ENCODE measurements at places on chromosomes 4 and X.

- H3K27ac ChIP-seq: no peak overlapping the region
- DNase-seq: no peak
- no peak overlapping the region for H3K4me3 ChIP-seq
Measured at GRCh38 chrX:44032479-44032878, 59.3 kb upstream of the NDP start.

- no peaks in the 10 kb centered on the region for H3K27me3 ChIP-seq
- H3K36me3 ChIP-seq: no peaks in the 10 kb centered on the region
- H3K4me1 ChIP-seq: no peaks in the 10 kb centered on the region
- no peak for DNase-seq
- H3K4me3 ChIP-seq: no peak overlapping the region
Measured at GRCh38 chr4:44661940-44662622, 10.7 kb upstream of the YIPF7 start.

DNA sequence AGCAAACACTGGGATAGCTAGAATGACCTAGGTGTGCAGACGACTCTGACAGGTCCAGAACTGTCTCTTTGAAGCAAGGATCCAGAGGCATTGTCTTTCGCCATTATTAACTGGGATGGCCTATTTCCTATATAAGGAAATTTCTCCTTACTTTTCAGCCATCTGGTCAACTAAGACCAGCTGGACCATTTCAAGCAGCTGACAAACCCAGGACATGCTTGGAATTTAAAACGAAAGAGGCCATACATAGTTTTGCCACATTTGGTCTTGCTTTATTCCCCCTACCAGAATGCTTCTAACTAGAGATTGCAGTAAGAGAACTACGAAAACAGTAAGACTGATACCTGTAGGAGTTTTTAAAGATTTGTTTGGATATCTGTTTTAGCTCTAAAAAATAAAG, 87.0 kb downstream of the GLRA2 start:
- H3K27me3 ChIP-seq: no peaks in the 10 kb centered on the region
- no peak for DNase-seq
- no peak overlapping the region for H3K27ac ChIP-seq
- H3K36me3 ChIP-seq: no peaks in the 10 kb centered on the region
- no peaks in the 10 kb centered on the region for H3K4me1 ChIP-seq

DNA sequence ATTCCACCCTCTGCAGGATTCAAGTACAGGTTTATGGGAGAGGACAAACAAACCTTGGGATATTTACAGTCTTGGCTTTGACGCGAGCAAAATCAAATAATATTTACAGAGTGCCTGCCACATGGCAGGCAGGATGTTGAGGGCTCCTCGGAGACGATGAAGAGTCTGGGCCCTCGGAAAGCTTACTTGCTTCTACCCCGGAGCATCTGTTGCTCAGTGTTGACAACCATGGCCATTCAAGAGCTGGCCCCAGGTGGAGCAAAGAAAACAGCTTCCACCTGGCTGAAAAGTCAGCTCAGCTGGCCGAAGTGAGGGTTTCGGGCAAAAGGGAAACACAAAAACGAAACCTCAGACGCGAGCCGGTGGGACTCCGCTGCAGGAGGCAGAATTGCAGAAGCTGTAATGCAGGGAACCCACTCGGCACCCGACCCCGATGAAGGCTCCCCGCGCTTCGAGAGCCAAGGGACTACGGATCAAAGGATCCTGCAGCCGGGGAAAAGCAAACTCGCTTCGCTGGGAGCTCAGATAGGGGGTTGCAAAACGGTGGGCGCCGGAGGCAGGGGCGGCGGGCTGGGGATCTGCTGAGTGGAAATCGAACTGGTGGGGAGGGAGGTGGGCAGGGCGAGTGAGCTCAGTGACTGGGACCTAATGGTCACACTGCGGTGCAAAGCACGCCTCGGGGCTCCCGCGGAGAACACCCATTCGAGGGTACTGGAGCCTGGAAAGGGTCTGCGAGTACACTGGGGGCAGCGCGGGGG, 805 bp downstream of the ATP8A1 start:
- peak overlapping the region; percentile 22 for H3K27ac ChIP-seq
- DNase-seq: peak; percentile 34
- H3K4me3 ChIP-seq: peak overlapping the region; percentile 96
- peaks cover 29% of the 10 kb centered on the region for H3K4me1 ChIP-seq
- no peaks in the 10 kb centered on the region for H3K27me3 ChIP-seq
- H3K36me3 ChIP-seq: no peaks in the 10 kb centered on the region

- DNase-seq: no peak
- H3K27ac ChIP-seq: no peak overlapping the region
- H3K4me3 ChIP-seq: no peak overlapping the region
- peaks cover 12% of the 10 kb centered on the region for H3K4me1 ChIP-seq
- no peaks in the 10 kb centered on the region for H3K36me3 ChIP-seq
Measured at GRCh38 chr4:40211224-40212185, 14.7 kb downstream of the RHOH start.

- H3K4me1 ChIP-seq: no peaks in the 10 kb centered on the region
- DNase-seq: no peak
- H3K27me3 ChIP-seq: no peaks in the 10 kb centered on the region
- H3K4me3 ChIP-seq: no peak overlapping the region
Measured at GRCh38 chr4:160406263-160406825, 1303.5 kb downstream of the RAPGEF2 start.

DNA sequence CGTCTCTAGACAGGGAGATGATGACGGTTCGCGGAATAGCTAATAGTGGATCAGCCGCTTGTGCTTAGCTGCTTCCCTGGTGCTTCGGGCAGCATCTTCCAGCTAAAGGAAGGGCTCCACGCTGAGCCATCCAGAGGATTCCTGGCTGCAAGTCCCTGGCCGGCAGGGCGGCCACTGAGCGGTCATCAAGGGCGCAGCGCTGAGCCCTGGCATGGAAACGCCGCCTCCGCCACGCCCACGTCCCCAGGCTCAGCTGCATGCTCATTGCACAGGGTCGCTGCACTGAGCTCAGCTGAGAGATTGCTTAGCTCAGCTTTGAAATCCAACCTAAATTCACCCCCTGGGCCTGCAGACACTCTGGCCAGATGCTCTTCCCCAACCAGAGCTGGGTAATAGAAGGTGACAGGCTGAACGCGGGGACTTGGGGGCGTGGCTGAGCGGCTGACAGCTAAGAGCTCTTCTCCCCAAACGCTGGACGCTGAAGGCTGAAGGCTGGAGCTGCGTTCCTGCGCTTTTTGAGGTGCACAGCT, 118.2 kb upstream of the KIT start:
- no peaks in the 10 kb centered on the region for H3K27me3 ChIP-seq
- H3K36me3 ChIP-seq: no peaks in the 10 kb centered on the region
- peak overlapping the region; percentile 19 for H3K4me3 ChIP-seq
- no peak overlapping the region for H3K27ac ChIP-seq

- H3K36me3 ChIP-seq: no peaks in the 10 kb centered on the region
- DNase-seq: no peak
- H3K4me3 ChIP-seq: no peak overlapping the region
- no peaks in the 10 kb centered on the region for H3K27me3 ChIP-seq
- H3K4me1 ChIP-seq: no peaks in the 10 kb centered on the region
Measured at GRCh38 chr4:3607690-3608552, 75.7 kb upstream of the LRPAP1 start.

GRCh38 chr4:57550198-57550597, 440.0 kb upstream of the IGFBP7 start:
- H3K36me3 ChIP-seq: no peaks in the 10 kb centered on the region
- no peaks in the 10 kb centered on the region for H3K4me1 ChIP-seq
- no peak for DNase-seq

- H3K27ac ChIP-seq: no peak overlapping the region
- no peaks in the 10 kb centered on the region for H3K4me1 ChIP-seq
- no peak for DNase-seq
- H3K27me3 ChIP-seq: no peaks in the 10 kb centered on the region
- no peak overlapping the region for H3K4me3 ChIP-seq
Measured at GRCh38 chrX:97399400-97399799, 515.7 kb downstream of the RPA4 start.
